Cerebellar cortex (tissue), 1 donor: ENCODE measurements at places on chromosomes 4 and X.

GRCh38 chr4:169150806-169151205 is 120.0 kb downstream of the SH3RF1 start:
- DNase-seq = no peak

DNA sequence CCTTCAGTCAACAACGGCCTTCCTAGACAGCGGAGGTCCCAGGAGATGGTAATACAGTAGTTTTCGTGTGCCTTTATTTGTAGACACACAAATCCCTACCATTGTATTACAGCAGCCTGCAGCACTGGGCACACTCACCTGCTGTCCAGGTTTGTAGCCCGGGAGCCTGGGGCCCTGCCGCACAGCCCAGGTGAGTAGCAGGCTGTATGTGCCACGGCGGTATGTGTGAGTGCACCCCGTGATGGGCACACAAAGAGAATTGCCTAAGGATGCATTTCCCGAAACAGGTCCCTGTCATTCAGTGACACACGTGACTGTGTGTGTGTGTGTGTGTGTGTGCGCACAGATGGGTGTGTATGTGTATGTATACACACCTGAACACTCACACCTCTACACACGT is 8.1 kb upstream of the SLC25A6 start:
- no peak for DNase-seq

- DNase-seq = no peak
These were observed 51.4 kb downstream of the RAB40AL start for GRCh38 chrX:102988517-102988916.

DNA sequence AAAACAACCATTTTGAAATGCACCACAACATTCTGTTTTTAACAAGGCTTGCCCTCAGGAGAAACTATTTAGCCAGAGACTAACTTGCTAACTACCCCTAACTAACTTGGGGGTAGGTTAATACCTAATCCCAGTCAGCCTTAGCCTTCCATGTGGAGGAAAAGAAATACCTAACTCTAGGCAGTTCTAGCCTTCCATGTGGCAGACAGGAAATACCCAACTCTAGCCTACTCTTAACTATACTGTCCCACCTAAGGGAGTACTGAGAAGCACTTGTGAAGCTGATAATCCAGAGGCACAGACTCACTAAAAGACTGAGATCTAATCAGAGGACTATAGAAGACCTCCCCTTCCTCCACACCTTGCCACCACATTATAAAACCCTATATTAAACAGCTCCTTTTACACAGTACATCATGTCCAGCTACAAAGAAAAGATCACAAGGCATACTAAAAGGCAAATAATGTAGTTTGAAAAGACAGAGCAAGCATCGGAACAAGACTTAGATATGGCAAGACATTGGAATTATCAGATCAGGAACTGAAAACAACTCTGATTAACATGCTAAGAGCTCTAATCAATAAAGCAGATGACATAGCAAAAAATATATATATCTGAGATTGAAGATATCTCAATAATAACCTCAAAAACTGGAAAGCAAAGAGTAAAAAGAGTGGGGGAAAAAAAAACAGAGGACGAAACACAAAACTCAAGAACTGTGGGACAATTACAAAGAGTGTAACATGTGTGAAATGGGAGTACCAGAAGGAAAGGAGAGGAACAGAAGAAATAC is 52.2 kb downstream of the FRYL start:
- no peak for DNase-seq

GRCh38 chr4:143473334-143474126 is 40.0 kb upstream of the SMARCA5 start:
- no peak for DNase-seq

- DNase-seq = no peak
These were observed 334.9 kb upstream of the GATB start for GRCh38 chr4:152095701-152096070.

GRCh38 chr4:42348247-42348646 is 49.0 kb upstream of the SHISA3 start:
- DNase-seq = no peak

DNA sequence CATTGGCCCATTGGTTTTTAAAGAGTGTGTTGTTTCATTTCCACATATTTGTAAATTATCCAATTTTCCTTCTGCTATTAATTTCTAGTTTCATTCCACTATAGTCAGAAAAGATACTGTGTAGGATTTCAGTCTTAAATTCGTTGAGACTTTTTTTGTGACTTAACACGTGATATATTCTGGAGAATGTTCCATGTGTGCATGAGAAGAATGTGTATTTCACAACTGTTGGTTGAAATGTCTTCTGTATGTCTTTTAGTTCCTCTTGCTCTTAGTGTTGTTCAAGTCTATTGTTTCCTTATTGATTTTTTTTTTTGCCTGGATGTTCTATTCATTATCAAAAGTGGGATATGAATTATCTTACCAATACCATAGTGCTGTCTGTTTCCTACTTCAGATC is 606.9 kb downstream of the RPA4 start:
- DNase-seq = no peak

DNA sequence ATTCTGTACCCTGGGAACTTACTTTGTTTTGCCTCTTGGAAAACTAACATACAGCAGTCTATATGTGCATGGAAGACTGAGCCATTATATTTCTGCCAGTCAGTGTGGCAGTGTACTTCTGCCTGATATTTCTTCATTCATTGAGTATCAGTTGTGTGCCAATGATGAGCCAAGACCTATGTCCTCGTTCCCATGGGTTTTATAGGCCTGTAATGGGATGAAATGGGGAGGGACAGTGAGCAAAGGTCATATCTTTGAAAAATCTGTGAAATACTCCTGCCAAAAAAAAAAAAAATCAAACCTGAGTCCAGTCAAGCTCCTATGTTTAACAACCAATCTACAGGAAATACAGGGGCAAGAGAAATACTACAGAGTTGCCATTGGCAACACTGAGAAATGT is 9.1 kb downstream of the NSD2 start:
- no peak for DNase-seq
